ENCODE measurements at places on chromosomes 5 and 9. TPM values are rescaled to one million over a fixed set of nuclear protein-coding genes. Genes with fewer than 3 reads are reported as not detected.

GRCh38 chr5:63029891-63030290 lies 451.3 kb downstream of the LRRC70 start:
- no peak for DNase-seq

DNA sequence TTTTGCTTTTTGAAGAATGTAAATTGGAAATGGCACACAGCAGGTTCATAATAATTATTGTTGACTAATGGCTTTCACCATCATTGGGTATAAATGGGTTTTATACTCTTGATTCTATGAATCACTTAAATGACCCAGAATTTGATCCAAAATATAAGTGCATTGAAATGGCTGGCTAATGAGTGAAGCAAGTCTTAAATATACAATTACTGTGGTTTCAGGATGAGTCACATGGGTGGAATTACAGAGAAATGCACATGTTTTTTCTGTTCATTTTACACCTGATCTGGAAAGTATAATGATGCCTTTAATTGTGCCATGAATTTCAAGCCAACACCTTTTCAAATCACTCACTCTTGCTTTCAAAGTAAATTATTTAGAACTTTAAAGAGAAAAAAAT lies 380.8 kb upstream of the CD180 start:
- peak; percentile 37 for DNase-seq

- no peak for DNase-seq
These were observed 34.4 kb upstream of the ALDOB start for GRCh38 chr9:101470021-101470420.

GRCh38 chr5:133882389-133882695 lies 86.1 kb downstream of the C5orf15 start:
- no peak for DNase-seq

- no peak for DNase-seq
These were observed 237.9 kb downstream of the SLF1 start for GRCh38 chr5:94856257-94856800.

- DNase-seq = peak; percentile 40
These were observed 618.2 kb downstream of the TLE1 start for GRCh38 chr9:81071108-81071507.

- peak; percentile 78 for DNase-seq
These were observed 297.0 kb upstream of the ACTBL2 start for GRCh38 chr5:57779383-57780223.

- DNase-seq = no peak
These were observed 1057.7 kb upstream of the DMAC1 start for GRCh38 chr9:8857068-8857925.

DNA sequence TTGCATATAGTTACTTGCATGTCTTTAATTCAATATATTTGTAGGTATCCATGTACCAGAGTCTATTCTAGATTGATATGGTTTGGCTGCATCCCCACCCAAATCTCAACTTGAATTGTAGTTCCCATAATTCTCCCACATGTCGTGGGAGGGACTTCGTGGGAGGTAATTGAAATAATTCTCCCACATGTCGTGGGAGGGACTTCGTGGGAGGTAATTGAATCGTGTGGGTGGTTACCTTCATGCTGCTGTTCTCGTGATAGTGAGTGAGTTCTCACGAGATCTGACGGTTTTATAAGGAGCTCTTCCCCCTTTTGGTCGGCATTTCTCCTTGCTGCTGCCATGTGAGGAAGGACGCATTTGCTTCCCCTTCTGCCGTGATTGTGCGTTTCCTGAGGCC lies 16.5 kb downstream of the FBXL7 start:
- no peak for DNase-seq

DNA sequence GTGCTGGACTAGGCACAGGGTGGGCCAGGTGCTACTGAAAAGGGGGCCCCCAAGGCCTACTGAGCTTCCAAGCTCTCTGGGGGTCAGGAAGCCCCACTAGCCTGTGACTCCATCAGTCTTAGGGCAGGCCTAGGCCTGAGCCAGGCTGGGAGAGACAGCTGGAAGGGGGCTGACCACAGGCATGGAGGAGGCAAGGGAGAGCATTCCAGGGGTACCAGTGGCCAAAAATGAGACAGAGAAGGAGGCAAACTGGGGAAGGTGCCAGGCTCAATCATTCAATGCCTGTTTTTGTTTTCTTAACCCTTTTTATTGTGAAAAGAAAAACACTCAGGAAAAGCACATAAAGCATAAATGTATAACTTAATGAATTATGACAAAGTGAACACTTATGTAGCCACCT lies 26.2 kb upstream of the TCF7 start:
- no peak for DNase-seq

DNA sequence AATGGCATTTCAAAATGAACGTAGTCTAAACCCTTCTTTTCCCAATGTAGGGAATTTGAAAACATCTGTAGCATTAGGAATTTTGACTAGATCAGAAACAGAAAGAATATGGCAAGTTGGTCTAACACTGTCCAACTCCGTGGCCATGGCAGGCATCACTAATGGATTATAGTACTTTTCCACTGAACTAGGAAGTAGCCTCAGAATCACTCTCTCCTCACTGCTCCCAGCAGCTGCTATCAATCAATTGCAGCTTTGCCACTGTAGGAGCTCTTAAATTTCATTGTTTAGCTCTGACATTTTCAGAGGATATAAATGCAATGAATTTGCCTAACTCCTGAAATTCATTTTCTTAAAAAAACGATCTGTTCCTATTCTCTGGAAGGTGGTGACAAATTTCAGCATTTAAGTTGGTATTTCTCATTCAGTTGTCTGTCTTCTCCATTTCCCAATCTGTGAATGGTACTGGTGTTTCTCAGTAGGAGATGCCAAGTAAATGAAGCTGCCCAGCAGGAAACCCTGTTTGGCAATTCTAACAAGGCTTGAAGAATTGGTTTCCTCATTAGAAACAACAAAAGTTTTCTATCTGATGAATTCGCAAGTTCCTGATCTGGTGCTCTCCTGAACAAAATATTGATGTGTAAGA lies 64.7 kb downstream of the TLR4 start:
- peak; percentile 23 for DNase-seq

GRCh38 chr9:649128-650074 lies 192.1 kb upstream of the DMRT1 start:
- DNase-seq = no peak

GRCh38 chr9:127558581-127559246 lies 53.4 kb upstream of the STXBP1 start:
- DNase-seq = no peak

- no peak for DNase-seq
These were observed 73.1 kb downstream of the RGS3 start for GRCh38 chr9:113536483-113537228.

DNA sequence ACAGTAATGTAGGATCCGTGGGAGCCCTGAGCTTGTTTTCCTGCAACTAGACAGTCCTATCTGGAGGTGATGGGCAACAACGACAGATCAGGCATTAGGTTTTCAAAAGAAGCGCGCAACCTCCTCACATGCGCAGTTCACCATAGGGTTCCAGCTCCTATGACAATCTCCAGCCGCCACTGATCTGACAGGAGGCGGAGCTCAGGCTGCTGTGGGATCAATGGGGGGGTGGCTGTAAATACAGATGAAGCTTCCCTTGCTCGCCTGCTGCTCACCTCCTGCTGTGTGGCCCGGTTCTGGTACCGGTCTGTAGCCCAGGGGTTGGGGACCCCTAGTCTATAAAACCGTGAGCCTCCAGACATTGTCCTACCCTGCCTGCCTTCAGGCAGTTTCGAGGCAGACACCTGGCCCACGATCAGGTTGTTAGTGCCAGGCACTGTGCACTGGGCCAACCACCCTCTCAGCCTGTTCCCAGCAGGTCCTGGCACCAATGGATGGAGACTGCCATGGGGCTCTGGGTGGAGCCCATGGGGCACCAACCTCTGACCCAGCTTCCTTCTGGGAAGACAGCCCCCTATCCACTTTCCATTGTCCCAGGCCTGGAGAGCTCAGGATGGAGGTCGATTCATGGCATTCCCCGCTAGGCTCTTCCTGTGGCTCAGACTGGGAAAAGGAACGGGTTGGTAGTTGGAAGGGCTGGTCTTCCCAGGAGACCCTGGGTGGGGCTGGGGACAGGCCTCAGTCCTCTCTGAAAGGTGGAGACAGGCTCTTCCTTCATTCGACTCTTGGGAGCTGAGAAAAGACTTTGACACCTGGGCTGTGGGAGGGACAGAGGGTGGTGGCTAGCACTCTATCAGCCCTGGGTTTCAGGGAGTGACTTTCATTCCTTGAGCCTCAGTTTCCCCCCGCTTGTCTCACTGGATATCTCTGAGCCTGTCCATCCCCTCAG lies 1.7 kb downstream of the ENDOG start:
- peak; percentile 51 for DNase-seq

- no peak for DNase-seq
These were observed 82.7 kb downstream of the PTPDC1 start for GRCh38 chr9:94166976-94167346.

DNA sequence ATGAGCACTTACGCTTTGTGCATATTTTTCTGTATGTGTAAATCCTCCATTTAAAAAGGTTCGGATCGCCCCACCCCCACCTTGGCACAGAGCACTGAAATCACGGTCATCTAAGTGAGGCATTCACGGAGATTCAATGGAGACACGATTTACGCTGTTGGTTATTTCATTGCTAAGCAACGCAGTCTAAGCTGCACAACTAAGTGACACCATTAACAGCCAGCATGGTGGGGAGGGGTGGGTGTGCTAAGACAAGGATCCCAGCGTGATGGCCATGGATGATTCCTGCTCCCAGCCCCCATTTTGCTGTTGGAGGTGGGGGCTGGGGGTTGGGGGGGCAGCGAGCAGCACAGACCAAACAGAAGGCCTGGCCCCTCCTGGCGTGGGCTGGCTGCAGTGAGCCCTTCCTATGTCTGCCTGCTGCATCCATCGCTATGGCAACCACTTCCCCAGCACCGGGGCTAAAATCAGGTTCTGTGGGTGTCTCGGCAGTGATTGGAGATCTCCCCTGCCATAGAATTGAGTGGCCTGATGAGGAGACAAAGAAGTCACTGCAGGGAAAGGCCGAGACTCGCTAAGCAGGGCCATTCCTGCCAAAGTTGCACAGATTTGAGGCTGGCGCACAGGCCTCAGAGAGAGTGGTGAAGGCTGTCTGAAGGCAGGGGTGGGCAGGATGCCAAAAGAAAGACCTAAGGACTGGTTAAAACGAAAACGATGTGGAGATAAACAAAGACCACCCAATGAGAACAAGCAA lies 14.3 kb upstream of the MARCHF6 start:
- DNase-seq = no peak

GRCh38 chr5:133257977-133258376 lies 206.2 kb downstream of the HSPA4 start:
- DNase-seq = no peak

DNA sequence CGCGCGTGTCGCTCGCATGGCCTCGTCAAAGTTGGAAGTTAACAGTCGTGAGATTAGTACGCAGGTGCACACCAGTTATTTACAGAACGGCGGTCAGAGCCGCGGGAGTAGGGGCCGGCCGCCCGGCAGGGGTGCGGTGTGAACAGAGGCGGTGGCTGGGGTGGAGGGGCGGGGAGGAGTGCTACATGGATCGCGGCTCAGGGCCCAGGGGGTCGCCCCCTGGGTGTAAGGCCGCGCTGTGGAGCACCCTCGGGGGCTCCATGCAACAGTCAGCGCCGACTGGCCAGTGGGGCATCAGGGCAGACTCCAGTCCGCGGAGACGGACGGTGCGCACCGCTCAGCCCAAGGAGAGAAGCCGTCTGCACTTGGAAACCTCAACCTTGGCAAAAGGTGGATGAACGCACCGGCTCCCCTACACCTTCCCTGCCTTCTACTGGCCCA lies 60.3 kb downstream of the ZNF354C start:
- no peak for DNase-seq

DNA sequence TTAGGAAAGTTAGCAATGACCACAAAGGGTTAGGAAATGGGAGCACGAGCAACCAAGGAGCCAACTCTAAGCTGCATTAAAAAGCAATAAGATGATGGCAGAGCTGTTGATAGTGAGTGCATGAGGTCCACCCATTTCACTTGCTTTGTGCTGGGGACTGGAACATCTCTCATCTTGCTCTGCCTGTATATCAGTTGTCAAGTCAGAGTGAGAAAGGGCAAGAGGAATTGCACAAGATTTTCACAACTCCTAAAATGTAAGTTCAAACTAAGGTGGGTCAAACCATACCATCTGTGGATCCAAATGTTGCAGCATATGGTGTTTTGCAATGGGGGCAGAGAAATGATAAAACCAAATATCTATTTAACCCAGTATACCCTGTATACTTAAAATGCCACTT lies 2.8 kb upstream of the ESM1 start:
- DNase-seq = no peak

- DNase-seq = no peak
These were observed 35.6 kb downstream of the TTC39B start for GRCh38 chr9:15271403-15271802.

- DNase-seq = peak; percentile 40
These were observed 5.4 kb downstream of the NACC2 start for GRCh38 chr9:136089697-136090045.

- peak; percentile 91 for DNase-seq
These were observed 615.0 kb downstream of the HINT1 start for GRCh38 chr5:130549884-130550561.

DNA sequence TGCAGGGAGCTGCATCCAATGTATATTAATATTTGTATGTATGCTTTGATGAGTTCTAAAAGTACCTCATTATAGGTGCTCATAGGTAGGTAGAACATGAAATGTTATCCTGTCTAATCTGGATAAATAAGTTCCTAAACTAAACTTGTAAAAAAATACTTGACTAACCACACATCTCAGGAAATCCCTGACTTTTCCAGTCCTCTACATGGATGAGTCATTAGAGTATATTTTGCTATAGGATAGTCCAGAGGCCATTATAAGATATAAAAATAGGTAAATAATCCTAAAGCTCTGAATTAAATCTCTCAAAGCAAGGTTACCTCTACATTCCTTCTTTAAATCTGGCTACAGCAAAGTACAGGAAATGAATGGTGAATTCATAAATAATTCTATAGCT lies 404.3 kb downstream of the RAB3C start:
- no peak for DNase-seq

DNA sequence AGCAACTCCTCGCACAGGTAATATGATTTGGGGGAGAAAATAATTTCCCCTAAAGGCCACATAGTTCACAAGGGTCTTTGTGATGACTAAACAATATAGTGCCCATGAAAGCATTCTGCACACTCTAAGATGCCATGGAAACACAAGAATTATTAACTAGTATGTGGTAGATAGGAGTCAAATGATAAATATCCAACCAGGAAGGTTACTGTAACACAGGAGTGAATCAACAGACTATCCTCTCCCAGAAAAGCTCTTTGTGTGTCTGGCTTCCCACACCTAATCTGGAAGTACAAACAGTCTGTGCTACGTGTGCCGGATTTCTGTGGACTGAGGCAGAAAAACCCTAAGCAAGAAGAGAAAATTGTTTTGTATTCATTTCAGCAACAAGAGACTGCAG lies 70.0 kb downstream of the OTP start:
- DNase-seq = no peak

GRCh38 chr5:132485641-132486317 lies 4.8 kb downstream of the IRF1 start:
- DNase-seq = no peak

GRCh38 chr9:35656831-35657545 lies 831 bp downstream of the RMRP start:
- peak; percentile 55 for DNase-seq

GRCh38 chr5:60437308-60437707 lies 262.7 kb downstream of the DEPDC1B start:
- no peak for DNase-seq

- no peak for DNase-seq
These were observed 166.2 kb upstream of the ACO1 start for GRCh38 chr9:32218100-32218767.

Gene GSN
- total RNA-seq = 229 TPM

Gene ISL1
- total RNA-seq = not detected

Gene PCDHA2
- total RNA-seq = not detected

Data from RPMI7951 (cell line).